ENCODE measurements at places on chromosomes 7 and 10.
A peak's percentile ranks its signal among the peaks of the same experiment; 100 is the strongest.

GRCh38 chr10:6877336-6877721 lies 297.3 kb upstream of the PRKCQ start:
- no peak for DNase-seq

GRCh38 chr7:51328351-51328801 lies 11.8 kb upstream of the COBL start:
- DNase-seq: peak; percentile 72

DNA sequence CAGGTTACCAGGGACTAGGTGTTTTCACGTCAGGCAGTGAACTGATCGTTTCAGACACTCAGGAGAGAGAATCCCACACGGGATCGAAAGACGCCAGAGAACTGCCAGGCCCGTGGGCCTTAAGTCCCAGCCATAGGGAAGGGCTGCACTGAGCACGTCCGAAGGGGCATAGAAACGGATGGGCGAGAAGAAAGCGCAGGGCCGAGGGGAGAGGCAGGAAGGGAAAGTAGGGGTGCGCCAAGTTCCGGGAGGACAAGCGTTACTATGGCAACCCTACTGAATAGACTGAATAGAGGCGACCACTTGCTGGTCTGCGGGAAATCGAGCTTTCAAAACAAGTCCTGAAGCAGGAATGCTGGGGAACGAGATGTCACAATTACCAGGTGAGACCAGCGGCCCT lies 421.3 kb upstream of the NUPR2 start:
- no peak for DNase-seq

GRCh38 chr7:26978146-26978545 lies 113.8 kb upstream of the SKAP2 start:
- no peak for DNase-seq

- DNase-seq: no peak
Observed at GRCh38 chr10:44818041-44818649, 93.0 kb upstream of the TMEM72 start.

DNA sequence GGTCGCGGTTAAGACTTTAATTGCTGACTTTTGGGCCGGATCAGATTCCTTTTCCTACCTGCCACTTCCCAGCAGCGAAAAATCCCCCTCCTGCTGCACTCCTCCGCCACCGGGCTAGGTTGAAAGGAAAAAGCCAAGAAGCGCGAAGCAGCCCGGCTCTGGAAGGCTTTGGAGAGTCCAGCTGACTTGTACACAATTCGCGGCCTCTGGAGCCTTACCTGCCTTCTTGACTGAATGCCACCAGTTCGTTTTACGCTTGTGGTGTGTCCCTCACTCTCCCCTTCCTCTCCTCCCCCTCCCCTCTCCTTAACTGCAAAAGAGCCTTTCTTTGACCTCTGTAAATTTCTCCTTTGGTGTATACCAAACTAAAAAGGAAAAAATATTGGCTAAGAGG lies 2.7 kb upstream of the FEZF1 start:
- no peak for DNase-seq

- DNase-seq: no peak
Observed at GRCh38 chr7:50416527-50417182, 33.5 kb downstream of the FIGNL1 start.

DNA sequence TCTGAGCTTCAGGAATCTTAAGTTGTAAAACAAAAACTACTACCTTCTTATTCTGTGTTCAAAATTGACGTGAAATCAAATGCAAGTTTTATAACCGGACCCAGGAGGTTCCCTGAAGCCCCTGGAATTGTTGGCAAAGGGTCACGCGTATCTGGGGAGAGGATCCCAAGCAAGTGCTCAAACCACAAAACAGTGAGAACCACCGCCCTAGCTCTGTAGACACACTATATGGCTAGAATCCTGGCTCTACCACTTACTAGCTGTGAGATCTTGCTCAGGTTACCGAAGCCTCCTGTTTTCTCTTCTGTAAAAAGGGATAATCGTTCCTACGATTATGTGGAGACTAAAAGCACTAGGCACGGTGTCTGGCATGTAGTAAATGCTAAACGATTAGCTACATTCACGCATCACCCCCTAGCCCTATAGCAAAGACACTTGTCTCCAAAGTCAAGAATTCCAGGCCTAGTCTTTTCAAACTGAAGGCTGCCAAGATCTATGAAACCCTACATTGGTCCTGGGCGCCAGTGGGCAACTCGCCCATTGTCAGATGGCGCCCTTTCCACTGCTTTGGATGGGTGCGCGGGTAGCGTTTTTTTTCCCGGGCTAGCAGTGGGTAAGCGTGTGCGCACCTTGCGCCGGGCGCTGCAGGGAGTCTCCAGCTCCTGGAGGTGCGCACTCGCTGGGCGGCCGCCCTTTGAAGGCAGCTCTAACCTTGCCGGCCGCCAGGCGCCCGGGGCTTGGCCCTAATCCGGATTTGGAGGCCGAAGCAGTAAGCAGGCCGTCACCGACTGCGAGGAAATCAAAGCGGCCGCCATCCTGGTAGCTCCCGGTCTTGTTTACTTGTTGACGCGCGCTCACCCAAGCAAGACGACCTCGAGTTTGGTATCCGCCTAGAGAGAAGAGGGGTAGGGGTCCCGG lies 11.6 kb upstream of the NKX2-3 start:
- no peak for DNase-seq

DNA sequence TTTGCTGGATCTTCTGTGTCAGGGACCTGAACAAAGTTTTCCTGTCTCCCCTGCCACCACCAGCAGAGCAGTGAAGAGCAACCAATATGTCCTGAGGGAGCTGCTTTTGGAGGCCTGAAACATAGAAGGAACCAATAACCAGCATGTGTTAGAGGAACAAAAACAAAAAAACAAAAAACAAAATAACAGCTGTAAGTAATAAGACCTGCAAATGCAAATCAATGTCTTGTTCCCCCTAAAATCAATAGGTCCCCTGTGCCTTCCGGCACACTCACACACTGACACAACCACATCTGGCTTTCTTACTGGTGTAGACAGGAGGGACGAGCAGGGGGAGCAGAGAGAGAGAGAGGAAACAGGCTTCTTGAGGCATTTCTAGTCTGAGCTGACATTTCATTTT lies 94.1 kb downstream of the NRG3 start:
- DNase-seq: no peak

DNA sequence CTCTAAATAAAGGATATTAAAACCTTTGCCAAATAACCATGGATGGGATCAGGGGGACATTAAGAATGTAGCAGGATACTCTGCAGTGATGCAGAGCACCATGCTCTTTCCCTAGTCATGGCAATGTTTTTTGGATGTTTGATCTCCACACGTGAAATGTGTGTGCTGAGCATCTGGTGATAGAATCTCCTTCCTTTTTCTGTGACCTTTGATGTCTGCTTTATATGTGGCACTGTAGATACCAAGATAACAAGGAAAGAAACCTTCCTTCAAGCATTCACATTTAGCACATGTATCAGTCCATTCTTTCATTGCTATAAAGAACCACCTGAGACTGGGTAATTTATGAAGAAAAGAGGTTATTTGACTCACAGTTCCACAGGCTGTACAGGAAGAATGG lies 87.7 kb upstream of the CYP2C9 start:
- no peak for DNase-seq

DNA sequence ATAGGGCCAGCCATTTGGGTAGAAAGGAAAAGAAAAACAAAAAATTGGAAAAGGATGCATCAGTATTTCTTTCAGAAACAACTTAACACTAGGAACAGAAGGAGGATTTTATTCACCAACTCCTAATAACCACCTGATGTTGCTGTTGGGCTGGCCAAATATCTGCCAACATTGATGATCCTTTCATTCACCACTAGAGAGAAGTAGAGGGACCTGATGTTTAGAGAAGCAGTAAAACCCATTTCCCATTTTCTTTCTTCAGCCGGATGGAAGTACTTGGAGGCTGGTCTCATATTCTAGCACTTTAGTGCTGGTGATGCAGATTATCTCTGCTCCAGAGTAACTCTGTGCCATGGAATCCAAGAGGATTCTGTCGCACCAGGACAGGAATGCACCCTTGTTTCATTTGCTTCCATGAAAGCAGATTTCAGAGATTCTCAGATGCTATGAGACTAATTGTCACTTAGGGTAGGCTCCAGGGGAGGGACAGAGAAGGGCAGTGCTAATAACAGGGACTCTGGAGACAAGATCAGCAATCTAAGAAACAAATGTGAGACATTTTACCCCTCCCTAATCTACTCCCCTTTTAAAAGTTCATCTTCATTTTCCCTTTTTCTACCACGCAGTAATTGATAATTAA lies 3.1 kb downstream of the KLLN start:
- peak; percentile 71 for DNase-seq
